ENCODE measurements at places on chromosomes 16 and 17.

- no peak for DNase-seq
Measured at GRCh38 chr16:1741553-1742165, 29.7 kb downstream of the NME3 start.

- no peak for DNase-seq
Measured at GRCh38 chr16:54291656-54292487, 5.3 kb upstream of the IRX3 start.

- DNase-seq = no peak
Measured at GRCh38 chr17:78844301-78845005, 3.8 kb upstream of the USP36 start.

DNA sequence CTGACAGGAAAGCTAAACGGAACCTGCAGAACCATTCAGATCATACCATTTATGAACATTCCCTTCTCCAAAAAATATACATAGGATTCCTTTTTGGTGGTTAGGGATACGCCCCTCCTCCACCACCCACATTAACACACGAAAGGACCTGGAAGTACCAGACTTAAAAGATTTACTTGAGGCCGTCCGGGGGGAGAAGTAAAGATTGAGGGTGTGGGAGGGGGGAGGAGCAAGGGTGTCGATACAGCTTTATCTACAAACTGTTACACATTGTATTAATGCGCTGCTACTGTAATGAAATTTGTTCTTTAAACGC is 537 bp downstream of the PALB2 start:
- DNase-seq = no peak

GRCh38 chr17:46216682-46217081 is 23.5 kb upstream of the KANSL1 start:
- no peak for DNase-seq

DNA sequence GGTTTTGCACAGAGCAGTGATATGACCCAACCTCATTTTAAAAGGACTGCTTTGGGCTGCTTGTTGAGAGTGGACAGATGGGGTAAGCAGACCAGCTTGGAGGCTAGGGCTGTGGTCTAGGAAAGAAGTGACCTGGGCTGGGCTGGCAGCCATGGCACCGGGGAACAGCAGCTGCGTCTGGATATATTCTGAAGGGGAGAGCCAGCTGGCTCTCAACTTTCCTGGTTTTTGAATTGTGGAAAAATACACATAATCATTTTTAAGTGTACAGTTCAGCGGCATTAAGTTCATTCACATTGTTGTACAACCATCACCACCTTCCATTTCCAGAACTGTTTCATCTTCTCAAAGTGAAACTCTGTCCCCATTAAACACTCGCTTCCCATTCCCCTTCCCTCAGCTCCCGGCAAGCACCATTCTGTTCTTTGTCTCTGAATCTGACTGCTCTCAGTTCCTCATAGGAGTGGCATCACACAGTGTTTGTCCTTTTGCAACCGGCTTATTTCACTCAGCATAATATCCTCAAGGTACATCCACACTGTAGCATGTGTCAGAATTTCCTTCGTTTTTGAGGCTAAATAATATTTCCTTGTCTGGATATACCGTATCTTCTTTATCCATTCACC is 113.2 kb downstream of the SPECC1 start:
- DNase-seq = peak; percentile 71

- no peak for DNase-seq
Measured at GRCh38 chr16:3022208-3022683, 1.5 kb downstream of the HCFC1R1 start.

GRCh38 chr17:76383546-76384221 is 725 bp upstream of the SPHK1 start:
- DNase-seq = no peak

GRCh38 chr17:44359458-44360143 is 4.1 kb downstream of the FAM171A2 start:
- DNase-seq = no peak

- no peak for DNase-seq
Measured at GRCh38 chr16:84648595-84649510, 542 bp downstream of the KLHL36 start.

GRCh38 chr17:56966338-56966737 is 5.5 kb upstream of the COIL start:
- DNase-seq = peak; percentile 91

GRCh38 chr17:43967251-43967875 is 13.6 kb upstream of the PYY start:
- no peak for DNase-seq

DNA sequence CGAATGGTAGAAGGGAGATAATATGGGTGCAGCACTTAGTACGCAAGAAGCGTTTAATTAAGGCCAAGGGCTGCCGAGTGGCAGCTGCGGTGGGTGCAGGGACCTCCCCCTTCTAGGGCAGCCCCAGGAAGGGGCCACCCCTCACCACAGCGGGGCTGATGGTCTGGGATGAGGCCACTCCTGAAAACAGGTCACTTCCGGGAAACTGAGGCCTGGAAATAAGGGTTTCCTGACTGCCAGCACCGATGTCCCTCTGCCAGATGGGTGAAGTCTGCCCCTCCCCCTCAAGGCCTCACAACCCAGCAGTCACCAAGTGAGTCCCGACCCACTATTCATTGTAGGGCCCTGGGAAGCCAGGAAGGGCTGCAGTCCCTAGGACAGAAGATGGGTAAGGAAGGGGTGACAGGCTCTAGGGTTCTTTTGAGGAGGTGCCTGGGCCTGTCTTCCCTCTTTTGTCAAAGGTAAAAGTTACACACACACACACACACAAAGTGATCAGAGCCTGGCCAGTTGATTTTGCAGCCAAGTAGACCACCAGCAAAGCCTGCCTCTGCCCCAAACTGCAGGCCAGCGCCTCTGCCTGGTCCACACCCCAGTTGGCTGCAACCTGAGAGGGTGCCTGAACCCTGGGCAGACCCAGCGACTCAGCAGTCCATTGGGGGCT is 12.5 kb downstream of the SREBF1 start:
- DNase-seq = peak; percentile 36

- no peak for DNase-seq
Measured at GRCh38 chr16:27679899-27680298, 130.0 kb downstream of the KATNIP start.

DNA sequence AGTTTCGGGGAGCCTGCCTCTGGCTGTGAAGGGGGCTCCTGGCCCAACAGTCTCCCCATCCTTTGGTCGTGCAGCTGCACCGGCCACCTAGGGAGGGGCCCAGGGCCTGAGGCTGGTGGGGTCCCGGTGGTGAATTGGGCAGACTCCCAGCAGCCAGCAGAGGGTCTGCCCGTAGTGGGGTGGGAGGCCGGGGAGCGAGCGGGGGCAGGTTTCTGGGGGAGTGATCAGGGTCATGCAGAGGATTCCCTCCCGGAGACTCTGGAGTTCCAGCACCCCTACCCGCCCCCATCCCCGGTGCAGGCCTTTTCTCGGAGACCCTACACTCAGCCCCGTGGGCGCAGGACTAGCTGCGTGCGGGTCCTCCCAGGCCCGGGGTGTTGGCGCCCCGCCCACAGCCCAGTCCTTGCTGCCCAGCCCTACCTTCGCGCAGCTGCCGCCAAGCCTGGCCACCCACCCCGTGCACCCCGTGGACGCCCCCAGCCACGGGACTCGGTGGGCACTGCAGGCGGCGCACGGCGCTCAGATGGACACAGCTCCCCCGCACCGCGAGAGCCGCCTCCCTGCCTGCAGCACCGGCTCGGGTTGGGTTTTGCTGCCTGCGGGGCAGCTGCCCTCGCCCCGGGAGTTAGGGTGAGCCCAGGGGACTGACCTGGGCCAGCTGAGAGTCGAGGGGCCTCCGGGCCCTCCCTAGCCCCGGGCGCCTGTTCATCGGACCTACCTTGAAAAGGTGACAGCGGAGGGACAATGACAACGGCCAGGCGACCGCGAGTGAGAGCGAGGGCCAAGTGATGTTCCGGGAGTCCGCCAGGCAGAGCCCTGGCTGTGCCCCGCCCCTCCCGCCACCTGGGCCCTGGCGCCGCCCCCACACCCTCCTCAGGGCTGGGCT is at the start of gene GNG13:
TSS of gene GNG13 (minus strand) at position 787 of the 886 bp plus-strand sequence. CDS start 1,657 bp downstream, outside the sequence.
- DNase-seq = peak; percentile 3

DNA sequence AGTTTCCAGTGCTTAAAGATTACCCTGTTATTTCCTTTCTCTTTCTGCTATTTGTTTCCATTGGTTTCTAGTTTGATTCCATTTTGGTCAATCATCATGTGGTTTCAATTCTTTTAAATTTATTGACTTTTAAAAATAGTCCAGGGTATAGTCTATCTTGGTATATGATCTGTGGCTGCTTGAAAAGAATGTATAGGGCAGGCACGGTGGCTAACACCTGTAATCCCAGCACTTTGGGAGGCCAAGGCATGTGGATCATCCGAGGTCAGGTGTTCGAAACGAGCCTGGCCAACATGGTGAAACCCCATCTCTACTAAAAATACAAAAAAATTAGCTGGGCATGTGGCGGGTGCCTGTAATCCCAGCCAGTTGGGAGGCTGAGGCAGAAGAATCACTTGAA is 34.5 kb upstream of the NACA2 start:
- DNase-seq = no peak

DNA sequence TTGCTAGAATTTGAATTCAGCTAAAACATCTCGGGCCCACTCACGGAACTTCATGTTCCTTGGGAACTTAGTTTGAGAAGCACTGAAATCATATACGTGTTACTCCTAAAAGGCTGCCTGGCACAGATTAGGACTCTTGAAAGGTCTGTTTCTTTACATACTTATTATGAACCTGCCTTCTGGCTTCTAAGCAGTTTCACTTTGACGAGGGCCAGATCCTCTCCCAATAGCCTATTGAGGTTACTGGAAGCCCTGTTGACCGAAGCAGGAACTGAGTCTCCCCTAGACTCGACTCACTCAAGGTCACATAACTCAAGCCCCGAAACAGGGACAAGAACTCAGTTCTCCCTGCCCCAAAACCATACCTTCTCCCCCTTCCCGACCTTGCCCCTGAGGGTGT is 121.9 kb upstream of the PLCG2 start:
- DNase-seq = no peak

DNA sequence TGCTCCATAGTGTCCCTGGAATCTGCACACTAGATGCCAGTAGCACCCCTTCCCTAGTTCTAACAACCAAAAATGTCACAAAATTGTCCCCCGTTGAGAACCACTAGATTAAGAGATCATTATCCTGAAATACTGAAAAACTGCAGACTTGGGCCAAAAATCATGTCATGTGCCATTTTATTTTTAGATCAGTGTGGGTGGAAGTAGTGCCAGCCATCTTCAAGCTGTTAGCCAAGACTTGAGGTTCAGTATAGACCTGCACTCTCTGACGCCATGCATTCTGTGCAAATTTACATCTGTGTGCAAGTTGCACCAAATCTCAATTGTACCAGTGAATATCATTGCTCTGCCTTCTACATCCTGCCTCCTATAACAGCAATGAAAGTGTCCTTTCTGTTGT is 31.5 kb upstream of the NOL11 start:
- DNase-seq = no peak

- no peak for DNase-seq
Measured at GRCh38 chr16:4319454-4320421, 3.9 kb downstream of the GLIS2 start.

DNA sequence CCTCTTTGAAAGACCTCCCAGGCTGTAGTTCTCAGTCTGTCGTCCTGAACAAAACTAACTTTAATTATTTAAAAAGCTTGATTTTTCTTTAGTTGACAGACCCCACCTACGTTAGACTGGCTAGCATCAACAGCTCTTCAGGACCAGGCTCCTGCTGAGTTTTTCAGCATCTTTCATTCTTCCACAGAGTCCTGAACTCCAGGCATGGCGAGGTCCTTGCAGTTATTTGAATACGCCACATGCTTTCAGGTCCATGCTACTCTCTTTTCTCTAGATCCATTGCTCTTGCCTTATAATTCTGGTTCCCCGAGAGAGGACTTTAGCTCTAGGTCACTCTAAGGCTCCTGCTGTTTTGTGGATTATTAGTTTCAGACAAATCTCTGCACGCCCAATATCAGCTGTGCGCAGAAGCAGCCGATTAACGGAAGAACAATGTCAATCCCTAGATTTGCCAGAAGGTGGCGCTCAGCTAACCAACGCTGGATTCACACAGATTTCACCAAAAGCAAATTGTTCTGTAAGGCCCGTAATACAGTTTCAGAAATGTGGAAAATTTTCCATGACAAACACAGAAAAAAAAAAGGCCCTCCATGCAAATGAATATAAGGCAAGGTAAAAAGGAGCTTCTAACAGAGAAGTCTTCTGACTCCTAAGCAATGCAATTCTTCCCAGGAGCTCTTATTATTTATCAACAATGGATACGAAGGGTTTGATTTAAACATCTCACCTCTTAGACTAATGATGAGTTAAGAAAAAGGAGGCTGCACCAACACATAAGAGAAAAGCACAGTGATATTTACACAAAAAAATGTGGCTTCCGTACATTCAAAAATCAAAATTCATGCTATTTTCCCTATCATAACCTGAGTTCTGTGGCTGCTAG is 33.5 kb upstream of the BCO1 start:
- peak; percentile 23 for DNase-seq

DNA sequence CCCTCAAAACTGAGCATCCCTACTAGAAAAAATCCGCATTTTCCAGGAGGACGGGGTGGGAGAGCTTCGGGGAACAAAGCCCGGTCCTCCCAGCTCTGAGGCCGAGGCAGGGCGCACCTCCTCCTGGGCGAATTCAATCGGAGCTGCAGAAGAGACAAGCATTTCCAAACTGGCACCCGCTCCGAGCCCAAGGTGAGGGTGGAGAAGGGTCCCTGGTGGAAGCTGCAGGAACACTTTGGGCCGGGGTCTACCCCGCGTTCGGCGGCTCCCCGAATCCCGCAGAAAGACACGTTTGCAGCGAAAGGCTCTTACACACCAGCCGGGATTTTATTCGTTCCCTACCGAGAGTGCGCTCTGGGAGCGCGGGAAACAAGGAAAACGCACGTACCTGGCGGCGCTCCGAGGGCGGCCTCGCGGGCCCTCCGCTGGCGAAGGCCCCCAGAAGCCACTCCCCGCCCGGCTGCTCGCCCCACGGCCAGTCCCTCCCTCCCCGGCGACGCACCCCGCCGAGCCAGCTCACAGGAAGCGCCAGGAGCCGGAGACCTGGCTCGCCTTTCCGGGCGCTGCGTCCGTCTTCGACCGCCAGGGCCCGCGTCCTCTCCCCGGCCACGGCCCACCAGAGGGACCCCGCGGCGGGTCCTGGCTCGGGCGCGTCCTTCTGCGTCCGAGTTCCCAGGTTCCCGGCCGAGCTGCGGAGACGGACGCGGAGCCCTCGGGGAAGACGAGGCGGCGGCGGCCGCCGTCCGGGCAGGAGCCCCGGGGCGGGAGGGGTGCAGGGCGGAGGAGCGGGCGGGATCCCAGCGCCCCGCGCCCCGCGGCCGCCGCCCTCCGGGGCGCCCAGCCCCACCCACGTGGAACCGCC is 49.8 kb upstream of the BAHCC1 start:
- DNase-seq = peak; percentile 59
